ENCODE measurements at places on chromosomes 1 and 21.

DNA sequence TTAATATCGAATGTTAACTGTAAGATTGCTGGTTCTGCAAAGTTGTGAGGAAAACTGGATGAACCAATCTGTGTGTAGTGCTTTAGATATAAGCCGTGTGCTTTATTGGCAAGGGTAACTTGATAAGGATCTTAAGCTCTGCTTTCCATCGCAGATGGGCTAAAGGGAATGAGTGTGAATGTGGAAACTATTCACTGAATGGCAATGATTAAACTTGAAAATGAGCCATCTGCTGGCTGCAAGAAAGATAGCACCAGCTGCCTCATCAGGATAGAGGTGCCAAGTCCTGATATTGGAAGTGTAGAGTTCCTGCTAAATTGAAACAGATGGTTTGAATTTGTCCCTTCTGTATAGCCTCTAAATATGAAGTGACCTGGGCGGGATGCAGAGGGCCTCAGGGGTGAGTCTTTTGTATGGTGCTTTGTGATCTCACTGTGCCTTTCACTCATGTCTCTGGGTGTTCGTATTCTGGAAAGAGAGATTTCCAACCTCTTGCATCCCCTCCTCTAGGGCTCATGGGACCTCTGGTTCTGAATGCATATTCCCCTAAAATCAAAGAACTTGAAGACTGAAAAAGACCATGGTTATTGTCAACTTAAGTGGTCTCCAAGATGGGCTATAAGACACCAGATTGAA, 9.2 kb downstream of the FCRL3 start:
- no peak for DNase-seq

DNA sequence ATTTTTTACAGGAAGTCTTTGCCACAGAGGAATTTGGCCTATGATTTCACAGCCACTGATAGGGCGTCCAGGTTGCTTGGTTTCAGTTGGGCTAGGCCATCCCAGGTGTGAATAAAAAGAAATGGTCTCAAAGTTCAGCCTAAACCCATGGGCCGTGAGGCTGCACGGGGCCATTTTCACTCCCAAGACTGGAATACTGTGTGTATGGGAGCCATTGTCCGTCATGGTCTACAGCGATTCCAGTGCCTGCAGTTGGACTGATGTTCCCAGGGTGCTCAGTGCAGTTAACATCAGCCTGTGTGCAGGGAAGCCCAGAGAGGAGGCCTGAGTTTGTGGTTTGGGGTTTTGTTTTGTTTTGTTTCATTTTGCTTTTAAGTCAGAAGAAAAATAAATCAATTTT, 133.2 kb downstream of the ADSS2 start:
- DNase-seq = no peak

GRCh38 chr1:172917972-172918371, 132.8 kb downstream of the TNFSF18 start:
- no peak for DNase-seq

DNA sequence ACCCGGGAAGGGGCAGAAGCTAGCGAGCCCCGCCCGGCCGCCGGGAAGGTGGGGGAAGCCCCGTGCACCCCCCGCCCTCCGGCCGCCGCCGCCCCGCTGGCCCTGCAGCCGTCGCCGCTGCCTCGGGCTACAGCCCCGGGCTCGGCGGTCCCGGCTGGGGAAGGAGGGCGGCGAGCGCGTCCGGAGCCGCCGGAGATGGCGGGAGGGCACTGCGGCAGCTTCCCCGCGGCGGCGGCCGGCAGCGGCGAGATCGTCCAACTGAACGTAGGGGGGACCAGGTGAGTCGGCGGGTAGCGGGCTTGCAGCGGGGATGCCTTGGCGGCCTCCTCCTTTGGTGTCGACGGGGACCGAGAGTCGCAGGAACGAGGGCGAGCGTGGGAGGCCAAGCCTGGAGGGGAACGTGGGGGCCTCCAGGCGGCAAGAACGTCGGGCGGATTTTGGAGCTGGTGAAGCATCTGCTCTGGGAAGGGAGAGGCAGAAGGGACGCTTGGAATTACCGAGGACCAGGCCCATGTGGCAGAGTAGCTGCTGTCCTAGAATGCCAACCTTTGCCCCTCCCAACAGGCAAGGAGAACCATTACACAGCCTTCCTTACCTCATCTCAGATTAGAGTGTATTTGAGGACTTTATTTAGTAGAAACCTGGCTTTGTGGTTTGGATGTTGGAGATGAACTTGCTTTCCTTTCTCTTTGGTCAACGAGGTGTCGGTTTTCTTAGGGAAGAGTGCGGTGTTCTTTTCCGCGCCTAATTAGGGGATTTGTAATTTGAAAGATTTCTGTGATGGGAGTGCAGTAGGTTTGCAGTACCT, 591 bp downstream of the KCTD3 start:
- peak; percentile 51 for DNase-seq
